ENCODE measurements at places on chromosomes 11 and 22.

- no peak for DNase-seq
Measured at GRCh38 chr11:118596224-118597146, 10.9 kb upstream of the PHLDB1 start.

DNA sequence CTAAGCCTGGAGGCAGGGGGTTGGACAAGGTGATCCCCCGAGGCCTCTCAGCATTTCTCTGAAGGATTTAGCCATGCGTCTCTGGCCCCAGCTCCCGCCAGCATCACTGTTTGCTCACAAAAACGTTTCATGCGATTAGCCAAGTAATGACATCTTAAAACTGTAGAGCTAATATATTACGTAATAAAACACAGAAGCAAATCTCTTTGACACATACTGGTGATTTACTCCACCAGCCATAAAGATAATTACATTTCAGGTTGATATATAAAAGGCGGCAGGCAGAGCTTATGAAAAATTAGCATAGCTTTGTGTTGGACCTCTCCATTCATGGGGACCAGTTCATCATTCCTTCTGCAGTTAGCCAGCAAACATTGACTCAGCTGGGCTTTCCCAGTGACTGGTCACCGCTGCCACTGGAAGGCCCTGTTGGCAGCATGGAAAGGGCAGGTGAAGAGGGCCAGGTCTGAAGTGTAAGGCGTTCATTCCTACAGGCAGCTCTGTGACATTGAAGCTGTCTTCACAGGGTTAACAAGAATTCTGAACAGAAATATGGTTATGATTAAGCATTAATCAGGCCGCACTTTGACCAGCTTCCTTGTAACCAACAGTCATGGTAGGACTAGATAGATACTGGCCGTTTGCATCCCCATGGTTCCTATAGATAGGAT, 150.3 kb downstream of the NECTIN1 start:
- no peak for DNase-seq

- DNase-seq: no peak
Measured at GRCh38 chr11:20452585-20452984, 65.1 kb downstream of the PRMT3 start.

GRCh38 chr22:22452211-22452610, 56.3 kb downstream of the ZNF280B start:
- no peak for DNase-seq

DNA sequence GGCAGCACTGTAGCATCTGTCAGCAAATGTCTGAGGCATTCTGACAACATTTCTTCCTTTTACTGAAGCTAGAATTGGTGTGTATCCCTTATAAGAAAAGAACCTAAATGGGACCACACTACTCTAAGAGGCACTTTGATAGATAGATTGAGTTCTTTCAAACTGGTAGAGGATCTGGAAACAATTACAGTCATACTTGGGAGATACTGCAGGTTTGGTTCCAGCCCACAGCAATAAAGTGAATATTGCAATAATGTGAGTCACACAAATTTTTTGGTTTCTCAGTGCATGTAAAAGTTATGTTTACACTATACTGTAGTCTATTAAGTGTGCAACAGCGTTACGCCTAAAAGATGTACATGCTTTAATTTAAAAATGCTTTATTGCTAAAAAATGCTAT, 96.9 kb downstream of the SBF2 start:
- no peak for DNase-seq

DNA sequence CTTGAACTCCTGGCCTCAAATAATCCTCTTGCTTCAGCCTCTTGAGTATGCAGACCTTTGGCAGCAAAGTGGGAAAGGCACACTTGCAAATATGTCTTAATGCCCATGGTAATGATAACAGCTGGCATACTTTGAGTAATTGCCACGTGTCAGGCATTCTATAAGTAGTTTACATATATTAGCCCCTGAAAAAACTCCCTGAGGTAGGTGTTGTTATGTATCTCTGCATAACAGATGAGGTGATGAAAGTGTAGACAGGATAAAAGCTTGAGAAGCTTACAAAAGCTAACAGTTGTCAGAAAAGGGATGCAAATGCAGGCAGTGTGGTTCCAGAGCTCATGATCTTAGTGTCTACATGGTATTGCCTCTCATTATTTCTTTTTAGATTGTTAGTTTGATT, 291.1 kb upstream of the C11orf87 start:
- DNase-seq: no peak

DNA sequence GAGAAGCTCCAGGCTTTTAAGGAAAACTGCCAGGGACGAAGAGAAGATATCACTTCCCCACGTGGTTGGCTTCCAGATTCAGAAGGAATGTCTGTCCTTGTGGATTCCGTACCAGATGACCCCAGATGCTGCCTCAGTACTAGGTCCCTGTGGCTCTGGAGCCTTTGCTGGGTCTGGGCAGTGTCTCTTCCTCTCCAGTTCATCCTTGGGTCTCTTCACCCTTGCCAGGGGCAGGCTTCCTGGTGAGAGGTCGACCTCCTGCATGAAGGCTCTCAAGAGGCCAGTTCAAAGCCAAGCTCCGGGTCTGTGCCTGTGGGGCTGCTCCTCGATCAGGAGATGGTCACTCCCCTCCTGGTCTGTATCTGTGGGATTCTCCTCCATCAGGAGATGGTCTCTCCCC, 74.7 kb upstream of the B3GAT1 start:
- no peak for DNase-seq

DNA sequence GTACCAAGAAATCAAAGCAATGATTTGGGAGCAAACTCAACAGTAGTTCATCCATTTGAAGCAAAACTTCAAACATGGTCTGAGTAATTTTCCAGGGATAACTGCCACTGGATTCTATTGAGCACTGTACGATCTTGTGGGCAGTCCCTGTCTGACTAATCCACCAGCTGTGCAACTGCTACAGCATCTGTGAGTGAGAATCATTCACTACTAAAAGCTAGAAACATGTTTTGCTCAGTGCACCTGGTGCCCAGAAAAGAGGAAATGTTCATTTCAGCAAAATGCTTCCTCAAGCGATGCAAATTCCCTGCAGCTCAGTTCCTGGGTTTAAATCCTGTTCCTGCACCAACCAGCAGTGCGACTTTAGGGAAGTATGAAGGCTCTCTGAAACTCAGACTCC, 1077.9 kb downstream of the DLG2 start:
- no peak for DNase-seq

- no peak for DNase-seq
Measured at GRCh38 chr22:23418159-23418788, 161.8 kb downstream of the IGLL1 start.

DNA sequence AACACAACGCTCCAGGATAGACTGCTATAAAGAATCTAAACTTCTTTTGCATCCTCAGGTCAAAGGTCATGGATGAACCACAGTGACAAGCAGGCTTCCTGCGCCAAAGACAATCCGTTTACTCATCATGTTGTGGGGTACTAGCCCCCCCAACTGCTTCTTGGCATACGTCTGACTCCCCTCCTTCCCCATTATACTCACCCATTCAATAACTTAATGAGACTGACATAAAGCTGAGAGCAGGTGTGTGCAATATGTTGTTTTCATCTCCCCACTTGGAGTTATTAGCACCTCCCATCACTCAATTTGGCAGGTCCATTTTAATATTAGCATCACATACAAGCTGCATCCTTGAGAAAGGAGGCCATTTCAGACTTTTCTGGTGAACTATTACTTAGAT, 157.1 kb downstream of the CADM1 start:
- DNase-seq: no peak

DNA sequence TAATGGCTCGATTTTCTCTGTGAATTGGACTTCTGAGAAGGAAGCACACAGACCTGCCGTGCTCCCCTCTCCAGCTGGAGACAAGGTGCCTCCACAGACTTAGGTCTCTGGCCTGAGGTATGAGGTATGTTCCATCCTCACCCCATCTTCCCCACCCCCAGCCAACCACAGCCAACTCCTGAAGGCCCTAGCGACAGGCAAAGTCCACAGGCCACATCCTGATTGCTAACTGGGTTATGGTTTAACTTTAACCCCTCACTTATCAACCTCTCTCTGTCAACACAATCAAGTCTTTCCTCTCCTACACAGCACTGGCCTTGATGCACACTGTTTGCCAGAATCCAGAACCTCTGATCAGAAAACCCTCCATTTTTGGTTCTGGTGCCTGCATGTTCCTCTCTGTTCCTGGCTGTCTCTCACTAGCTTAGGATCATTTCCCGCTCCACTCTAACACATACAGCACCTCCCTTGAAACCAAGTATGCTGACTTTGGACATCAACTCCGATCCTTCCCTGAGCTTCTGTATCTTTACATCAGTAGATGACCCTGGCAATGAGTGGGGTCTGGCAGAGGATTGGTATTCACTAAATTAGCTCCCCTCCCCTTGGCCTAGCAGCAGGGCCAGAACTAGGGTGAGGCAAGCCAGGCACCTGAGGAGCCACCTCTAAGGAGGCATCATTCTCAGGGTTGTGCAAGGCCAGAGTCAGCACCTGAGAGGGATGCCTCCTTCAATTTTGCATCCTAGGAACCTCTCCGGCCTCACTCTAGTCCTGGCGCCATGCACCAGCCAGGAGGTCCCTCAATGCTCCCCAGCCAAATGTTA, 22.0 kb downstream of the JAML start:
- no peak for DNase-seq

DNA sequence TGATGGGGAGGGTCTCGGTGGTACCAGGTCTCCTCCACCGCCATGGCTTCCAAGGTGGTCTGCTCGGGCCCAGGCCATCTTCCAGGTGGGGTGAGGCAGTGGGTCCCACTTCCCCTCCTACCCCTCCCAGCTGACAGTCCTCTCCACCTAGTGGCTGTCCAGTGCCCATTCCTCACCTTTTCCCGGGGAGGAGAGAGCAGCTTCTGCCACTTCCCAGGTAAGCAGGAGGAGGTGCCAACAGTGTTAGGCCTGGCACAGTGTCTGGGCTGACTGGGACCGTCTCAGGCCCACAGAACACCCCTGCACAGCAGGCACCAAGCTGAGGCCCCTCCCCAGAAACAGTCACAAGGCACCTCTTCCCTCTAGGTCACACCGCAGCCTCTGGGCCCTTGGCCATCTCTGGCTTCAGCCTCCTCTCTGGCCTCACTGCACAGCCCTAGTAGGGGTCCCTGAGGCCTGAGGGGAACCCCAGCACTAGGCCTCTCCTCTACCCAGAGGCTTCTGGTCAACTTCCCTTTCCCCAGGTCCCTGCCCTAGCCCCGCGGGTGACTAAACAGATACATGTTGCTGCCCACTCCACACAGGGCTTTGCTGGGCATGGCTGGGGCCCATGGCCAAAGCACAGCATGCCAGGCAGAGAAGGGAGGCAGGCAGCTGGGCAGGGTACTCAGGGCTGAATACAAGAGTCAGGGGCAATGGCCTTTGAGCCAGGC, 2.3 kb upstream of the ANKRD13D start:
- DNase-seq: no peak

- DNase-seq: no peak
Measured at GRCh38 chr22:43007519-43008102, 7.3 kb downstream of the PACSIN2 start.
